GM23248 (cell line): ENCODE measurements at places on chromosomes 6 and 20. TPM values are rescaled to one million over a fixed set of nuclear protein-coding genes. Genes with fewer than 3 reads are reported as not detected.

ARMH2 gene
- total RNA-seq: not detected in 2 replicates

TMEM74B gene
- total RNA-seq: 0.43 TPM in 1 of 2 replicates, not detected in the other

EMILIN3 gene
- 0.13 TPM in 1 of 2 replicates, not detected in the other for total RNA-seq

RAET1L gene
- total RNA-seq: not detected in 2 replicates

SCRT2 gene
- total RNA-seq: not detected in 2 replicates

PXT1 gene
- not detected in 2 replicates for total RNA-seq

CENPB gene
- 134 and 153 TPM in 2 replicates for total RNA-seq
